Glutamatergic neuron (in vitro differentiated cells): ENCODE measurements at places on chromosomes 6 and 20. TPM values are rescaled to one million over a fixed set of nuclear protein-coding genes. Genes with fewer than 3 reads are reported as not detected.

Gene TNFRSF21
- 27.1 TPM for total RNA-seq

Gene CTAGE9
- not detected for total RNA-seq

GRCh38 chr6:101558712-101559111 is 165.2 kb downstream of the GRIK2 start:
- H3K4me3 ChIP-seq, result no peak overlapping the region
- no peaks in the 10 kb centered on the region for H3K27me3 ChIP-seq
- no peak overlapping the region for H3K27ac ChIP-seq
- DNase-seq, result no peak

DNA sequence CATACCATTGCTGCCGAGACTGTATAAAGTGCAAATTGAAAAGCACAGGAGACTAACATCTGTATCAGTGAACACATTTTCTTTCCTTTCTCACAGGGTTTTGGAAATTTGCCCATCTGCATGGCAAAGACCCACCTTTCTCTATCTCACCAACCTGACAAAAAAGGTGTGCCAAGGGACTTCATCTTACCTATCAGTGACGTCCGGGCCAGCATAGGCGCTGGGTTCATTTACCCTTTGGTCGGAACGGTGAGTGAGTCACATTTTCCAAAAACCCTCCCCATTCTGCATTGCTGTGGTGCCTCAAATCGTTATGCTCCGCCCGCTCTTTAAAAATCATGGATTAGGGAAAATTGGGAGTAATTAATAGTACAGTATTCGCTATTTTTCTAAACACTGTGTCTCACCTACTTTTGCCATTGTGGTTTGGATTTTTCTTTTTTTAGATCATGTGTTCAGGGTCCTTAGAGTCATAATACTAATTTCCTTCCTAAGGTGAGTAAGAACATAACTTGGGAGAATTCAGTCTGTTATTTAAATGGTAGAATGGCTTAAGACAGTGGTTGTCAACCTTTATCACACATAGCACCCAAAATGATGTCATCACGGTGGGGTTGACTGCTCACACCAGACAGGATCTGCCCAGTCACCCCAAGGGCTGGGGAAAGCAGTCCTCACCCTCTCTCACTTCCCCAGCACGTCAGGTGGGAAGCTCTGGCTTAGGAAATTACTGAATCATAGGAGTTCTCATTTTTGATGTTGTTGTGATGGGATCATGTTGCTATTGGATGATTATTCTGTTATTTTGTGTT is 171.6 kb downstream of the MTHFD1L start:
- peaks cover 7% of the 10 kb centered on the region for H3K4me1 ChIP-seq
- H3K27ac ChIP-seq, result no peak overlapping the region
- H3K4me3 ChIP-seq, result no peak overlapping the region
- no peak for DNase-seq
- H3K27me3 ChIP-seq, result peaks cover 2% of the 10 kb centered on the region
- no peaks in the 10 kb centered on the region for H3K36me3 ChIP-seq

DNA sequence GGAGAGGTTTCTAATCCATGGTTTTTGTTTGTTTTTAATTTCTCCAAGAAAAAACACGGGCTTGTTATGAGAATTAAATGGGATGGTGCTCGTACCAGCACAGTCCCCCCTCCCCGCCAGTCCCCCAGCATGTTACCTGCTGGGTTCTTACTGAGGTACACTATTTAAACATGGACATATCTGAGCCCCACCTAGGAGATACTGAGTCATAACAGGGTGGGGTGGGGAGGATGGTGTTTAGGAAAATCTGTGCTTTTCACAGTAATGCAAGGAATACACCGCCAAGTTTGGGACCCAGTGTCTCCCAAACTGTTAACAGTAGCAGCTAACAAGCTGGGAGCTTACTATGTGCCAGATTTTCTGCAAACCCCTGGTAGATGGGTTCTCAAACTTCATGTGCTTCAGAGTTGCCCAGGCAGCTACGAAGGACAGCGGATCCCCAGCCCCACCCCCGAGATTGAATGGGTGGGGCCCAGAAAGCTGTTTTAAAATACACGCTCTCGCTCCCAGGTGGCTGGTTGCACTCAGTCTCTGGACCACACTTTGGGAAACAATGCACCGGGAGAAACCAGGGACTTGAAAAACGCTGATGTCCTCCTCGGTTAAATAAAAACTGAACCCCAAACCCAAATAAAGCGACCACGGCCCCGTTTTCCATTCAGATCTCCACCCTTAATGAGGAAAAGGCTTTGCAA is 995 bp downstream of the ZFP64 start:
- H3K27me3 ChIP-seq, result peaks cover 13% of the 10 kb centered on the region
- peak overlapping the region; percentile 98 for H3K4me3 ChIP-seq
- H3K4me1 ChIP-seq, result peaks cover 9% of the 10 kb centered on the region
- peak overlapping the region; percentile 87 for H3K27ac ChIP-seq

DNA sequence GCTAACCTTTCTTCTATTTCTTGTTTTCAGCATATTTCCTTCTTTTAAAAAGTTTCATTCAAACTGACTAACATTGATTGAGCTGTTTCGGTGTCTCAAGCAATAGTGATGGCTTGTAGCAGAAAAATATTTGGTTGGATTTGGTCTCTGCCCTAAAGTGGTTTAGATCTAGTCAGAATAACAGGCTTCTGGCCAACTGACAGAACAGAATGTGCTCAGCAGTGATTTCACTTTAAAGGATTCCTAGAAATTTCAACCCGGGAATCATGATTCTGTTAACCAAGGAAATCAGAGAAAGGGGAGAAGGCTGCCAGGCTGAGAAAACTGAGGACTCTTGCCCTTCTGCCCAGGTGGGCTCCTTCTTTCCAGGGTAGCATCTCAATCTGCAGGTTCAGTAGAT is 16.6 kb upstream of the GSTA1 start:
- peaks cover 9% of the 10 kb centered on the region for H3K27me3 ChIP-seq
- H3K4me3 ChIP-seq, result no peak overlapping the region
- no peak overlapping the region for H3K27ac ChIP-seq
- no peaks in the 10 kb centered on the region for H3K4me1 ChIP-seq
- no peak for DNase-seq

DNA sequence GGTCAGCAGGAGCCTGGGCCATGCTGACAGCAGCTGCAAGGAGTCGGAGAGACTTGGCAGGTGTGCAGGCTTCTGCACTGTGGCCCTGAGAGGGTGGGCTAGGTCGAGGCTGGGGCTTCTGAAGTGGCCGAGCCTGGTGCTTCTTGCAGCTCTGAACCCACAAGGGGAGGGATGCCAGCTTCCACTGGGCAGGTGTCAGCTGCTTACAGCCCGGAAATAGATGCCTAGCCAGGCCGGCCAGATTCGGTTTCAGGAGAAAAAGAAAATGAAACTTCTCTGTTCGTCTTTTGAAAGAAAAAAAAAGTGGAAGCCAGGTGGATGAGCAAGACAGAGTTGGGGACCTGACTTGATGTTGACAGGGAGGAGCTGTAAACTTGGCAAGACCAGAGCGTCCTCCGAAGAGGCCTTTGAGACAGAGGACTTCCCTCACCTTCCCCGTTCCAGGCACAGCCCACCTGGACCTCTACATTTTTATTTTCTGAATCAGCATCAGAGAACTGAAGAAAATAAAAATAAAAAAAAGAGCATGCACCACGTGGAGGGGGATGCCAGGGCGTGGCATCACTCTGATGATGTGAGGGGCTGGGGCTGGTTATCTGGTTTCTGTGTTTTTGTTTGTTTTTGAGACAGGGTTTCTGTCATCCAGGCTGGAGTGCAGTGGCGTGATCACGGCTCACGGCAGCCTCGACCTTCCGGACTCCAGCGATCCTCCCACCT is at the start of gene ZBP1:
Gene ZBP1, minus strand, starts transcription at position 153 of the 717 bp plus-strand sequence. Its CDS starts 131 bp downstream, at position 22.
- H3K4me1 ChIP-seq, result no peaks in the 10 kb centered on the region
- H3K27ac ChIP-seq, result no peak within 1 kb of the TSS
- peaks cover 7% of the 10 kb centered on the region for H3K27me3 ChIP-seq

GRCh38 chr20:23140991-23141390 is 54.9 kb upstream of the CD93 start:
- H3K27me3 ChIP-seq, result peaks cover 3% of the 10 kb centered on the region
- no peak for DNase-seq
- H3K4me3 ChIP-seq, result no peak overlapping the region
- no peak overlapping the region for H3K27ac ChIP-seq
- H3K36me3 ChIP-seq, result no peaks in the 10 kb centered on the region
